ENCODE measurements at places on chromosomes 16 and 17.

DNA sequence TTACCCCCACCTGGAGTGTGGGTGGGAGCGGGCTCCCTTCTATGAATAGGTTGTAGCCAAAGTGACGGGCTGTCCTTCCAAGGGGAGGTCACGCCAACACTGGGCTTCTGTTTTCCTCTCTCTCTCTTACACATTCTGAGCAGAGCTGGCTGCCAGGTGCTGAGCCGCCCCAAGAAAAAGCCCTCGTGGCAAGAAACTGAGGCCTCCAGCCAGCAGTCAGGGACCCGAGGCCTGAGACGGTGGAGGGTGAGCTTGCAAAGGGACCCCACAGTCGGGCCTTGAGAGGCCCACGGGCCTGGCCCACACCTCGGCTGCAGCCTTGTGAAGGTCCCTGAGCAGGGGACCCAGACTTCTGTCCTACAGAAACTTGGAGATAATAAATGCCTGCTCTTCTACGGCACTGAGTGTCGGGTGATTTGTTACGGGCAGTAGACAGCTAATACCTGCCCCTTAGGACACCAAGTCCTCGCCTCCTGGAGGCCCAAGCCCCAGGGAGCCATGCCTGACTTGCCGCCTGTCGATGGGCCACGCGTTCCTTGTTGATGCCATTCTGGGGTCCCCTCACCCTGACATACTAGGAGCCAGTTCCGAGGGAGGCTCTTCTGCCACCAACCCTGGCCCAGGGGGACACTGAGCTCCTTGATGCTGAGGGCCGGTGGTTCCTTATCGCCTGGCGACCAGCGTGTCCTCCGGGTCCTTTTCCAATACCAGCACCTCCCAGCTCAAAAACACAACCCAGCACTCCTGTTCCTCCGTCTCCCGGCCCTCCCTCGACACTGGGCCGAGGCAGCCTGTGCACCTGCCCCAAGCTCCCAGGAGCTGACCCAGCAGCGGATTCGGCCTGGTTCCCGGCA lies 26.1 kb downstream of the SLC25A10 start:
- DNase-seq = no peak

DNA sequence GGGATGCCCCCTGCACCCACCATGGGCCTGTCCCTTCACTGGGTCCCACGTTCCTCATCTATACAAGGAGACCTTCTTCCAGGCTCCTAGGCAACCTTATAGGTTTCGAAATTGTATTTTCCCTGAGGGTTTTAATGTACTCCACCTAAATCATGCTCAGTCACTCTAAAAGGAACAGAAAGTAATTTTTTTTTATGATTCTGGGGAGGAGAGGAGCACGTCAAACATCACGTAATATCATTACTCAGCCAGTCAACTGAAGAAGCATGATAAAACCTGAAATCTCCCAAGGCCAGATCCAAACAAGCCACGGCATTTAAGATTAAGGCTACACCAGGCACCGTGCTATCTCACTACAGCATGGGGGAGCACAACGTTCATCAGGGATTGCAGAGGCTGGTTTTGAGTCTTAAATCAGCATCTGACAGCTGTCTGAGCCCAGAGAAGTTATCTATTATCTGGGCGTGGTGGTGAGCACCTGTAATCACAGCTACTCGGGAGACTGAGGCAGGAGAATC lies 3.9 kb upstream of the TMEM114 start:
- DNase-seq = no peak

DNA sequence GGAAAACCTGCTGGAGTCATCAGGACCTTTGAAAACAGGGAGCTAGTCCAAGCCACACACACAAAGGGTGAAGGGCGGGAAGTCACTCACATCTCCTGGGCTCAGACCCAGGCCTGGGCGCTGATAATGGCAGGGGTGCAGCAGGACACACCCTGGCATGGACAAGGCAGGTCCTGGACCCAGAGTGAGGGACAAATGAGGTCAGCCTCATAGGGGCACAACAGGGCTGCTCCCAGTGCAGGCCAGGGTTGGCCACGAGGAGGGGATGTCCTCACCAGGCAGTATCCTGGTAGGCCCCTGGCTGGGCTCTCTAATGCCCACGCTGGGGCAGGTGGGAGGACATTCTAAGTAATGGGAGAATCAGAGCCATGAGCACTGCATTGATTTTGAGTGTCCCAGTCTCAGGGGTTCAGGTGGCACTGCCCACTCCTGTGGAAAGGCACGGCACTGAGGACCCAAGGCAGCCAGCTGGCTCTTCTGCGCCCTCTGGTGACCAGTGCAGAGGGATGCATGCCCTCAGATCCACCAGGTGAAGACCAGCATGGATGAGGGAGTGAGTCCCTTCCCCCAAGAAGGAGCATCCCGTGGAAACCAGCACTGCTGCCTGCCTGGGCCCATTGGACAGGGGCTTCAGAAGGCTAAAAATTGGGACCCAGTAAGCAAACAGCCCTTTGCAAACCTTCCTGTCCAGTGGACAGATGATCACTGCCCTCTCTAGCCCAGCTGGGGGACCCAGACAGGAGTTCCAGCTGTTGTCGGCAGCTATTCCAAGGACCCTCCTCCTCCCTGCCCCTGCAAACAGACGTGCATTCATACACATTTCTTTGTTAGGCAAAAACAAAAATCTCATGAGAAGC lies 23.4 kb upstream of the SREBF1 start:
- peak; percentile 46 for DNase-seq

- no peak for DNase-seq
These were observed 117.1 kb downstream of the KCNJ2 start for GRCh38 chr17:70286391-70286790.

DNA sequence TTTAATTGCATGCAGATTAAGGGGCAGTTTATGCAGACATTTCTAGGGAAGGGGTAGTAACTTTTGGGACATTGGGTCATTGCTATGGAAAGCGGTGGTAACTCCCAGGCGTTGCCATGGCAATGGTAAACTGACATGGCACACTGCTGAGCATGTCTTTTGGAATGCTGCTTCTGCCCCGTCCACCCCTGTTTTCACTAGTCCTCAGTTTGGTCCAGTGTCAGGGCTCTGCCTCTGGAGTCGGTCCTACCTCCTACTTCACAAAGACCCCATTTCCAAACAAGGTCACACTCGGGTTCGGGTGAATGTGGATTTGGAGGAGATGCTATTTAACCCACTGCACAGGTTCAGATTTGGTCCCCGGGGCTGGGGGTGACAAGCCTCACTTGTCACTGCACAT lies 2.9 kb downstream of the IL34 start:
- DNase-seq = no peak

GRCh38 chr17:44906010-44906646 lies 6.9 kb upstream of the EFTUD2 start:
- DNase-seq = no peak

GRCh38 chr17:49862781-49863331 lies 15.0 kb upstream of the TAC4 start:
- no peak for DNase-seq

GRCh38 chr17:48413613-48414405 lies 16.2 kb downstream of the SKAP1 start:
- no peak for DNase-seq

DNA sequence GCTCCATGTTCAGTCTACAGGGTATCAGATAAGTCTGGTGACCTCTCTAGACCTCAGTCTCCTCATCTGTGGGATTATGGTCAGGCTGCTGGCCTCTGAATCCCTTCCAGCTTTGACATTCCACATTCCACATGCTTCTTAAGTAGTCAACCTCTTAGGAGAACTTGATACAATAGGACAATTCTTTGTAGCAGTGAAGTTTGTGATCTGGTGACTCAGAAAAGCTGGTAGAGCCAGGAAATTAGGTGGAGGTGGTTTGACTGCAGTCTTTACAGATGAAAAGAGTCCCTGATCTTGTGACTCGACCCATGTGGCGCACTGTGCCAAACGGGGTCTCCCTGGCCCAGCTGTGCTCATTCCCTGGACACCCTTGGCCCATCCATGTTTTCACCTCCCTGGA lies 147.8 kb downstream of the NTN1 start:
- no peak for DNase-seq

DNA sequence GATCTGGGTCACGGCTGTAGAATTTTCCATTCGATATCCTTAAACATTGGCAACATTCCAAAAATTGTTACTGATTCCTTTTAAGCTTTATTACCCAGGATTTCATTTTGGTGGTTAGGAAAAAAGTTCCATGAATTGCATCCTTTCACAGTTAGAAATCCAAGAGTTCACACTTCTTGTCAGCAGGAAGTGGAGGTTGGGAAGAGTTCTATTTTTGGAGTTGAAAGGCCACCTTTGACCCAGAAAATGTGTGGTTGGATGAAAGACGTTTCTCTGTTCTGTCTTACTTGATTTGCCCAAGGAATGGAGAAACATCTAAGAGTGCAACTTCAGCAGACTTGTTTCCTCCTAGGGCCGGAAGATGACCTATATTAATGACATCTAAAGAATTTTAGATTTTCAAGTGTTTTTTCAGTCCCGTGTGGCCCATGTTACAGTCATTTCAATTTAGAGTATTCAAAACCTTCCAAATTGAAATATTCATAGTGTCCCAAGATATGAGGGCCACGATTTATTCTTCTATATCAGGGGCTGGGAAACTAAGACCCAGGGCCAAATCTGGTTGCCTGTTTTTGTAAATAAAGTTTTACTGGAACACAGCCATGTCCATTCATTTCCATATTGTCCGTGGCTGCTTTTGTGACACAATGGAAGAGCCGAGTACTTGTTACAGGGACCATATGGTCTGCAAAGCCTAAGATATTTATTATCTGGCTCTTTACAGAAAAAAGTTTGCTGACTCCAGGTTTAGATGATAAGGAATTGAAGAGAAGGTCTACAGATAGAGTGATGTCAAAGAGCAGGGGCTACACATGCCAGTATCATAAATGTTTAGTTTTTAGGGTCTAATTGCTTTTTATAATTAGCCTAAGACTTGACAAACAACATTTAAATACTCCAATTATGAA lies 50.2 kb downstream of the CDK5R1 start:
- DNase-seq = no peak

DNA sequence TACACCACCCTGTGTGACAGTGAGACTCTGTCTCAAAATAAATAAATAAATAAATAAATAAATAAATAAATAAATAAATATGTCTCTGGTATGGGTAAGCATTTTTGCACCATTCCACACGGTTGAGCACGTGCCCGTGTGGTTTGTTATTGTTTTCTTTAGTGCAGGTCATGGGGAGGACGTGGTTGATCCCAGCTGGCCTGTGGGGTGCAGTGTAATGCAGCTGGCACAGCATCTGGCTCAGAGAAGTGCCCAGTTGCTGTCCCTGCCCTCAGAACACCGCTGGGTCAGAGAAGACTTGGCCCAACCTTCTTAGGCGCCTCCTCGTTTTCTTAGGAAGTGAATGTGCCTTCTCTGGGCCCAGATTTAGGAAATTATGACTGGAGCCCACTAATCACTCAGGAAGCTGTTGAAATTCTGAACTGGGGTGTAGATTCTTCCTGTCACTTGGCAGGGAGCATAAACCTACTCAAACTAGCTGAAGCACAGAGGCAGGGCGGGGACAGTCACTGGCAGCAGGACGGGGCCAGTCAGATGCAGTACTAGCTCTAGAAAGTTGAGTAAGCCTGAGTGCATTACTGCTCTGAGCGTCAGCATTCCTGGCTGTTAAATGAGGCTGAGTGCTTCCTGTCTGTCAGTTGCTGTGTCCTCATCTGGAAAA lies 85.9 kb downstream of the SNX29 start:
- no peak for DNase-seq

All from activated naive CD8-positive, alpha-beta T cell treated with anti-CD3 and anti-CD28 coated beads, Interleukin-2, amount 50 U/mL, for 16 hours (primary cell).